ENCODE measurements at places on chromosomes 4 and X. TPM values are rescaled to one million over a fixed set of nuclear protein-coding genes. Genes with fewer than 3 reads are reported as not detected.

The PRKG2 gene
- total RNA-seq: 21.0 TPM

DNA sequence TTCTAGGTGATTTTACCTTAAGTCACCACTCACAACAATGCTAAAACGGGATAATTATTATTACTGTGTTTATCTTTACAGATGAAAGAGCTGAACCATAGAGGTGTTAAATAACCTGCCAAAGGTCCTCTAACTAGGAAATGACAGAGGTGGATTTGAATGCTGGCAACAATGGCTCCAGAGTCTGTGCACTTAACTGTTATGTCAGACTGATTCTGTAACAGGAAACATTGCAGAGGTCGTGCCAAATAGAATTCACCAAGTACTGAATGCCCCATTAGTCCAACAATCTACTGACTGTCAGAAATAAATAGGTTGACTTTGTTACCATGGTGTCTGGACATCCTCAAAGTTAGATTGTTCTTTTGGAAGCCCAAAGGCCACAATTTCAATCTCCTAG, 20.9 kb upstream of the USP27X start:
- DNase-seq: no peak

The RHOXF2 gene
- total RNA-seq: not detected

- DNase-seq: no peak
Measured at GRCh38 chr4:3291411-3291968, 1.3 kb upstream of the RGS12 start.

GRCh38 chrX:71253253-71254091, 468 bp downstream of the ZMYM3 start:
- DNase-seq: no peak

DNA sequence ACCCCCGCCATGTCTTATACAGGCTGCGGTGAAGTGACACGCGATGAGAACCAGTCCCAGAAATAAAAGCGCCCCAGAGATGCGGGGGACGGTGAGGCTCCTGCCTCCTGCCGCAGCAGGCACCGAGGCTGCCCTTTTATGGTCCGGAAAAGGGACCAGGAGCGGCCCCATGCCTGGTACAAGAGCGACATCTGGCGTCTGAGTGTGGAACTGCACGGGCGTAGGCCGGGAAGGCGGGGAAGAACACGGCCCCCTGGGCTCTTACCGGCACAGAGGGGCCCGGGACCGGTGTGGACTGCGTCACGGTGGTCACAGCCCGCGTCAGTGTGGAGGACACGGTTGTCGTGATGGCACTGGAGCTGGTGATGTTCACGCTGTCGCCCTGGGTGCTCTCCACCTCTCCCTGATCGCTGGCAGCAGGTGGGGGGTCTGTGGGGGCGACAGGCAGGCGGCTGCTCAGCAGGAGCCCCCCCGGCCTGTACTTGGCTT, 8.9 kb upstream of the RENBP start:
- no peak for DNase-seq

- no peak for DNase-seq
Measured at GRCh38 chr4:111128327-111128726, 505.4 kb upstream of the PITX2 start.

DNA sequence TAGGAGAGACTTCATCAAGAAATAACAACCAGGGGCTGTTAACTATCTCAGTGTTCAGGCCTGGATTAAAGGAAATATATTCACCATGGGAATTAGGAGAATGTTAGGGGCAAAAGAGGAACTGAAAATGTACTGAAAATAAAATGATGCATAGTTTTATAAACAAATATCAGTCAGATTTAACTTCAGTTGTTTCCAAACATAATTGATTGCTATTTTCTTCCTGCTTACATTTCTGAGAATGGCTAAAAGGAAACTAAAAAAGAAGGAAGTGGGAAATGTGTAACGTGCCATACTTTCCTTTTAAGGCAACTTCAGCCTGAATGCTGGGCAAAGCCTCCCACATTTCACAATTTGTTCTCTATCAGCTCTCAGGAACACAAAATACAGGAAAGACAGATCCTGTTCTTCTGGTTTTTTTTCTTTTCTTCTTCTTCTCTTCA, 178.1 kb downstream of the MAML3 start:
- no peak for DNase-seq

The NAP1L3 gene
- 12.4 TPM for total RNA-seq

GRCh38 chrX:11954176-11954575, 184.1 kb upstream of the FRMPD4 start:
- DNase-seq: no peak

The TTC29 gene
- under 0.01 TPM for total RNA-seq
